Stimulated activated CD4-positive, alpha-beta T cell treated with anti-CD3 and anti-CD28 coated beads, Interleukin-15, amount 100 ng/mL, for 24 hours (primary cell): ENCODE measurements at places on chromosomes 16 and 17.

DNA sequence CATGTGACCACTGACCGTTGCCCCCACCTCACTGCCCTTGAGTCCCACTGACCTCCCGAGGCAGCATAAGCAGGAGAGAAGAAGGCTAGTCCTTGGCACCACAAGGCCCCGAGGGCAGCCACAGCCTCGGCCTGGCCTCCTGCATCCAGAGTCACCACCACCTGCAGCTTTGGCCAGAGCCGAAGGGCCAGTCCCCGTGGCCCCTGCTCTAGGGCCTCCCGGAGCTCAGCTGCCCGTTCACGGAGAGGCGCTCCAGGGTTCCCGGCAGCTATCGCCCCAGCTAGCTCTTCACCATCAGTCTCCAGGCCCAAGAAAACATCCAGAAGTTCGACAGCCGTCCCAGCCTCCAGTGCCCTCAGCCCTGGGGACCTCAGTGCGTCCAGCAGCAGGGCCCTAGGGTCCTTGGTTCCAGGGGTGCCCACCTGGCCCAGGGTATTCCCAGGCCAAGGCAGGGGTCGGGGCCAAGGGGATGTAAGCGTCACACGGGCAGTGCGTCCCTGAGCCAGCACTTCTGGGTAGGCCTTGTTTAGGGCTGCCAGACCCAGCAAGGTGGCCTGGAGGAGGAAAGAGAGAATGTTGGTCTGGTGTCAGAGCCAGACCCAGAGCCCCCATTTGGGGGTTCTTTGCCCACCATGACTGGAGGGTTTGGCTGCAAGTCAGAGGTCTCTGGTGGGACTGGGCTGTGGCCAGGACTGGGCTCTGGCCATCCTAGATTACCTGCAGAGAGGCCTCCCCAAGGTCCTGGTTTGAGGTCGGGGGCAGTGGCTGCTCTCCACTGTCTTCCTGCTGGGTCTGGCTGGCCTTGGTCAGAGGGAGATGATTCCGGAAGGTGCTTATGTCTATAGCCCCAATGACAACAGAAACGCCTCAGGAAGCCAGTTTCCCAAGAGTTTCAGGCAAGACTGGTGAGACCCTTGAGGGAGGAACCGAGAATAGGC lies 1.8 kb downstream of the GHDC start:
- DNase-seq = no peak

- DNase-seq = no peak
These were observed 93.5 kb downstream of the CRISPLD2 start for GRCh38 chr16:84913315-84913714.

GRCh38 chr16:6131526-6132050 lies 1034.0 kb upstream of the EEF2KMT start:
- no peak for DNase-seq

GRCh38 chr16:68289621-68290329 lies 21.0 kb downstream of the SLC7A6OS start:
- DNase-seq = peak; percentile 78

DNA sequence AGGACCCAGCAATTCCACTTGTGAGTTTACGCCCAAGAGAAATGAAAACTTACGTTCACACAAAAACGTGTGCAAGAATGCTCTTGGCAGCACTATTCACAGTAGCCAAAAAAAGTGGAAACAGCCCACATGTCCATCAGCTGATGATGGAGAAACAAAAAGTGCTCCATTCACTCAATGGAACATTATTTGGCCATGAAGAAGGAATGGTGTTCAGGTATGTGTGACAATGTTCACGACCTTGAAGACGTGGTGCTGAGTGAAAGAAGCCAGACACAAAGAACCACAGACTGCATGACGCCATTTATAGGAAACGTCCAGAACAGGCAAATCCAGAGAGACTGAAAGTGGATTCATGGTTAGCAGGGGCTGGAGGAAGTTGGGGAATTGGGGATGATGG lies 84.9 kb downstream of the ZDHHC7 start:
- no peak for DNase-seq

DNA sequence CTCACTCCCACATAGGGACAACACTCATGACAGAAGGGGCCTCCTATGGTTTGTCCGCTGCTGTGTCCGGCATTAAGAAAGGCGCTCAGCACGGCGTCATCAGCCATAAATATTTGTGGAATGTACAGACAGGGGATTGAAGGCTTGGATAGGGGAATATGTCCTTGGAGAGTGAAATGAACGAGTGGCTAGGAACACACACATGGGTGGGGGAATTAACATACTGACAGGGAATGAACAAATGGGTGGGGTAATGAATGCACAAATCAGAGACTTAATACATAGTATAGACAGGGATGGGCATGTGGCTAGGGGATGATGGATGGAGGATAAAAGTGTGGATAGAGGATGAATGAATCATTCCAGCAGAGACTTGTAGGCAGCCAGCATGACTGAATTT lies 154.0 kb upstream of the HSBP1 start:
- DNase-seq = no peak

GRCh38 chr16:28292731-28293600 lies 641 bp downstream of the SBK1 start:
- DNase-seq = peak; percentile 36

DNA sequence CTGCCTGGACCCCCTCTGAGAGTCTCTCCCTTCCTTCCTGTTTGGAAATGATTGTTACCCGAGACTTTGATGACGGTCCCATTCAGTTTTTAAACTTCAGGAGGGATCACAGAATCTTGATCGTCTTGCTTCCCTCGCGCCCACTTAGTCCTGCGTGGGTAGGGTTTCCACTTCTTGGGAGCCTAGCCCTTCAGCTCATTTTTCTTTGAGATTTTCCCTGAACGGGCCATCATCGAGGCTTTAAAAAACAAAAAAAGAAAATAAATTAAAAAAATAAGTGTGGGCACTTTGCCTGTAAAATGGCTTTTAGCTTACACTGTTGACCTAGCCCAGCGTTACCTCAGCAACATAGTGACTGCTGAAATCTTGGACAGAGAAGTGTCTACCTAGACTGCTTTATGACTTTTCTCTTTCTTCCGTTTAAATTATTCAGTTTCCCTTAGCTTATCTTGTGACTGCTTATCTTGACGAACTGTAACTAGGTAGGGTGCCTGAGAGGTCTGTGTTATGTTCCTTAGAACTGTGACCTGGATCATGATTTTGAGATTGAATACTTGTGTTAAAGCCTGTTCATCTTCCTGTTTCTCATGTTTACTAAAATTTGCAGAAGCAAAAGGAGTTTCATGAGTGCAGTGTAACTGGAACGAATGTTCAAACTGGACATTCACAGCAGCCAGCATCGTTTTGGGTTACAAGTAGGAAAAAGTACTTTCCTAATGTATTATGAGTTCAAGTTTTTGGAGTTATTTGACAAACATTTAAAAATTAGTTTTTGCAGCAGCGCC lies 874 bp downstream of the WWP2 start:
- no peak for DNase-seq

- DNase-seq = no peak
These were observed at the start of gene AANAT for GRCh38 chr17:76467366-76467765. AANAT (plus strand) TSS chr17:76467603; CDS start chr17:76468747, 1,144 bp downstream.

GRCh38 chr17:69486779-69487637 lies 72.5 kb downstream of the MAP2K6 start:
- no peak for DNase-seq

- DNase-seq = no peak
These were observed 190.5 kb downstream of the IRF8 start for GRCh38 chr16:86089334-86089900.

GRCh38 chr17:45031231-45032173 lies 19.9 kb downstream of the DCAKD start:
- no peak for DNase-seq

- no peak for DNase-seq
These were observed 162.6 kb downstream of the MAP2K6 start for GRCh38 chr17:69577098-69577497.

DNA sequence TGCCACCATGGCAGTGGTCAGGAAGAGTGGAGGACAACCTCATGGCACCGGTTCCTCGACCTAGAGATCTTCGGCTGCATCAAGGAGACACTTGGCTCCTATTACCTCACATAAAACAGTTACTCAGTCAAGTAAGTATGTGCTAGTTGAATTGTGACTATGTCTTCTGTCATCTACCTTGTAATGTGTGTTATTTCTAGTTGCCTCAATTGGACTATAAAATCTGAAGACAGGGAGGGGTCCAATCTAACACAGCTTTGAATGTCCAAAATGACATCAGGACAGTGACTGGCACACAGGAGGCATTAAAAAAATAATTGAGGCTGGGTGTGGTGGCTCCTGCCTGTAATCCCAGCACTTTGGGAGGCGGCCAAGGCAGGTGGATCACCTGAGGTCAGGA lies 17.2 kb downstream of the C16orf86 start:
- DNase-seq = no peak

DNA sequence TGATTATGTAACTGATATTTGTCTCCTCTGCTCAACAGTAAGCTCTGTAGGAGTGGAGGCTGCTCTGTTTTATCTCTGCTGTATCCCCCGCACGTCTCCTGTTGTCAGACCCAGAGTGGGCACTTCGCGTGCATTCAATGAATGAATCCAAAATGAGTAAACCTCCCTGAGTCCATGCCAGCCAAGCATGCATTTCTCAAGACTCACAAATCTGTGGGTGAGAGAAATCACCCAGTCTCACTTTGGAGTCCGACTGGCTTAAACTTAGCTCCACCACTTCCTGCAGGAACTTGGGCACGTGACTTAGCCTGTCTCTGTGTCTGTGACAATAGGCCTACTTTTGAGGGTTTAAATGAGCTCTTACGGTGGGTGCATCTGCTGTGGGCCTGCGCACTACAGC lies 3.7 kb downstream of the PNPO start:
- no peak for DNase-seq

GRCh38 chr16:11347831-11348230 lies 2.6 kb downstream of the RMI2 start:
- no peak for DNase-seq

GRCh38 chr16:85550422-85550864 lies 62.7 kb upstream of the GSE1 start:
- DNase-seq = no peak

DNA sequence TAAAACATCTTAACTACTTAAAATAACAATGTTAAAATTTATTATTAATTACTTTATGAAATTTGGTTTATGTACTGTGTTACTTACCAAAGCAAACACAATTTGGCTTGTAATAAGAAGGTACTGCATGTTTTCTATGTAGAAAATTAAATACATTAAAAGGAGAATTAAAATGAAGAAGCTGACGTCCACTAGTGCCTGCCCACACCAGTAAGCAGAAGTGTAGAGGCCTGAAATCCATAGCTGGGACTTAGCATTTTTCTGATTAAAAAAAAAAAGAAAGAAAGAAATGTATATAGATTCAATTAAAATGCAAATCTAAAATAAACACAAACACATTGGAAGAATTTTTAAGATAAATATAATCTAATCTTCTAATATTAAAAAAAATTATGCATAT lies 35.8 kb upstream of the ABCA9 start:
- DNase-seq = no peak

DNA sequence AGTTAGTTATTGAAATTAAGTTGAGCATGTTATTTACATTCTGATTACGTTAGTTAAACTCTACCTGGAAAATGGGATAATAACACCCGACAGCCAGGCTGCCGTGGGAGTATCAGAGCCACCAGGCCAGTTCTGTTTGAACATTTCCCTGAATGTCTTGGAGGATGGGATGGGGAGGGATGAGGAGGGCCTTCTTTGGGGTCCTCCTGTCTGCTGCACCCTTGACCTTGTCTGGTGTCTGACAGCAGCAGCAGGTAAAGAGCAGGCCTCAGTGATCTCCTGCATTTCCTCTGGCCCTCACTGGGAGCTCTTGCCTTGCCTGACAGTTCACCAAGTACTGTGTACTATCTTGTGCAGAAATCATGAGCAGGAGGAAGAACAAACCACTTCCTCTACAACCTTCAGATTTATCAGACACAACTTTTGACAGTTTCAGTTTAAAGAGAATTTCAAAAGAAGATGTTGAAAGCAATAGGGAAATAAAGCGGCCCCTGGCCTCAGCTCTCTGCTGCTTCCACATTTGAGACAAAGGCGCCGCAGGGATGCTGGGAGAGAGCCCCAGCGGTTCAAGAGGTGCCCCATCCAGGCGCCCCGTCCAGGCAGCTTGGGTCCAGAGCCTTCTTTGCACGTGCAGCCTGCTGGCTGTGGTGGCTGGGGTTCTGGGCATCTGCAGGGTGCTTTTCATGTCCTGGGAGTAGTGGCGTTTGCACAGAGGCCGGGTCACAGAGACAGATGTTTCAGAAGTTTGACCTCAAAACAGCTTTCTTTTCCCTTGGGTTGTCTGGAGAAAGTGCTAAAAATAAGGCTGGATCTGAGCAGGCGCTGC lies 25.3 kb downstream of the CMIP start:
- DNase-seq = peak; percentile 42

- DNase-seq = no peak
These were observed 7.8 kb upstream of the SCNN1B start for GRCh38 chr16:23294260-23294659.

DNA sequence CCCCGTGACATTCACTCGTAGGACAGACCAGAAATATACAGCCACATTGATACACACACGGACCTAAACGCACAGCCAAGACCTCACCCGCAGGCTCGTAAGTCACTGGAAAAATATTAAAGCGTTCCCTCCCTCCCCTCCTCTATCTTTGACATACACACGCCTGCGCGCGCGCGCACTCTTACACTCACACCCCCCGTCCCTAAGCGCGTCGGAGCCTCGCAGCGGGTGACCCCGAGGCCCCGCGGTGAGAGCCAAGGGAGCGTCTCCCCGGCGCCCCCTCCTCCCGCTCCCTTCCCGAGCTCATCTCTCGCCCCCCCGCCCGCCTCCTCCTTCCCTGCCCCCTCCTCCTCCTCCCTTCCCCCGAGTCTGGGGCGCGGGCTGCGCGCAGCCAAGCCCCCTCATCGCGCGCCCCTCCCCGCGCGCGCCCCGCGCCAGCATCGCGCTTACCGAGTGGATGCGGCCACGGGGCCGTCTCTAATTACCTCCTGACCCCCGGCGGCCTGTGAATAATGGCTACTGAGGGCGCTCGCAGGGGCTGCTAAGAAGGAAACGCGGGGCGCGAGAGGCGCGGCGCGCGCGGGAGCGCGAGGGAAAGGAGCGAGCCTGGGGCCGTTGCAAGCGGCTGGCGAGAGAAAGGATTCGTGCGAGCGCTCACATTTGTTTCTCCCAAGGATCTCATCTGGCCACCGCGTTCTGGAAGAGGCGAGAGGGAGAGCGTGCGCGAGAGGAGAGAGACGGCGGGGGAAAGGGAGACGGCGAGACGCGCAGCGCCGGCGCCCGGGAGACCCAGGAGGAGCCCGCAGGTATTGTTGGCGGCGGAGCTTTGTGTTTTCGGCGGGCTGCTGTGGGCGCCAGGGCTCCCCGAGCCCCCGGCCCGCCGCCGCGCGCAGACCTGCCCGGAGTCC lies 42.4 kb downstream of the RAI1 start:
- DNase-seq = peak; percentile 47

GRCh38 chr17:82490512-82491195 lies 28.9 kb upstream of the FOXK2 start:
- DNase-seq = no peak

DNA sequence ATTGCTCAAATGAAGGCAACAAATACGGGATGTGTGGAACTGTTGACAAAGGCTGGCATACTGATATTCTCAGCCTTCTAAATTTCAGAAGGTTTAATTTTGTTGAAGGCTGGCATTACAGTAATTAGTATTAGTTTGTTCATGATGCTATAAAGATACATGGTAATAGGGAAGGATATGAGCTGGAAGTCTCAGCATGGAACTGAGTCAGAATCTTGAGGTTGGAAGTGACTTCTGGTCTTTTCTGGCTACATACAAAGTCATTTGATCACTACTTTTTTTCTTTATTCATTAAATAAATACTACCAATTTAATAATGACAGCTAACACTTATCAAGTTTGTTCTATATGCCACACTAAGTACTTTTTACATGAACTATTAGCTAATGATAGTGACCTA lies 22.6 kb downstream of the RABEP1 start:
- DNase-seq = no peak
